ENCODE measurements at places on chromosomes 3 and 15. TPM values are rescaled to one million over a fixed set of nuclear protein-coding genes. Genes with fewer than 3 reads are reported as not detected.
A peak's percentile ranks its signal among the peaks of the same experiment; 100 is the strongest.

DNA sequence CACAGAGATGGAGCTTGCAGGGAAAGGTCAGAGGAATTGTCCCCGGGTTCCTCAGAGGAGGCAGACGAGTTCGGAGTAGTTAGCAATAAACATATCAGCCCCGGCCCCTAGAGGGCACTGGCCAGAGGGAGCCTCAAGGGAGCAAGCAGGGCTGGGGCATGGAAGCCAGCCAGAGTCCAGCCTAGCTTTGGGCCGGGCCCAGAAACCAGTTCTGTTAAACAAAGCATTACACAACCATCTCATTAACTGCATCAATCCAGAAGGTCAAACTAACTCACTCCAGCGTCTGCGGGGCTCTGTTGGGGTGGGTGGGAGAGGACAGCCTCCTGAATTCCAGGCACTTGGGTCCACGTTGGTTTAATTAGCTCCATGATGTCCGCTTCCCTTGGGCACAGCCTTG is 41.0 kb upstream of the IREB2 start:
- DNase-seq: no peak

Gene CDC25A
- total RNA-seq: 36.0 TPM

- no peak for DNase-seq
Measured at GRCh38 chr15:73930371-73930770, 4.1 kb downstream of the LOXL1 start.

GRCh38 chr15:63322541-63322940 is 45.1 kb downstream of the APH1B start:
- no peak for DNase-seq

DNA sequence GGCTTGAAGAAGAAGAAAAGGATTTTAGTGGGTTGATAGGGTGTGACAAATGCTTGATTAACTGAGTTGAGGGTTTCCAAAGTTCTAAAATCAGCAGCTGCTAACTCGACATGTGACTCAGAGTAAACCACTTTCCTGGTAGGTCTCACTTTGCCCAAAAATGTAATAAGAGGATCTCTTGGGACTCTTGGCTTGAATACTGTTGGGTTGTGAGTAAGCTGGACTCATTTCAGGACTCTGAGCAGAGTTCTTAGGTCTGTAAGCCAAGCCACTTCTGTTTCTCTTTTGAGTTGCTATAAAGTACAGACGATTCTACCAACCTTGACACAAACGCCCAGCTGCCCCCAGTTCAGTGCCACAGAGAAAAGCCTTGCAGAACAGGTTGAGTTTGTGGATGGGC is 241.1 kb downstream of the ZNF621 start:
- DNase-seq: no peak

GRCh38 chr3:17047894-17048293 is 163.1 kb downstream of the PLCL2 start:
- no peak for DNase-seq

DNA sequence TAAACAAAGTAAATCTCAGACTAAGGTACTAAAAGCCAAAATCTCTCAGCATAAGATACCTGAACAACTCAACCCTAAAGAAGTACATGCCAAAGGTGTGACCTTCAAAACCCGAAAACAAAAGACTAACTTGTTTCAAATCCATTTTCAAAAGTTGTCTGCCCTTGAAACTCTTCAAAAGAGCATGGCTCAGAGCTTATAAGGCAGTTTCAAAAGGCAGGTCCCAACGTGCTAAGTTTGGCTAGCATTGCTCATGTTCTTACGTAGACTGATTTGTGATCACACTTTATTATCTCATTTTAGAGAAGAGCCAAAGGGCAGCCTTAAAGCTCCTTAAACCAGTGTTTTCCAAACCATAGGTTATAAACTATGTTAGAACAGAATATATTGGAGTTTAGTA is 112.2 kb downstream of the FEZF2 start:
- no peak for DNase-seq

DNA sequence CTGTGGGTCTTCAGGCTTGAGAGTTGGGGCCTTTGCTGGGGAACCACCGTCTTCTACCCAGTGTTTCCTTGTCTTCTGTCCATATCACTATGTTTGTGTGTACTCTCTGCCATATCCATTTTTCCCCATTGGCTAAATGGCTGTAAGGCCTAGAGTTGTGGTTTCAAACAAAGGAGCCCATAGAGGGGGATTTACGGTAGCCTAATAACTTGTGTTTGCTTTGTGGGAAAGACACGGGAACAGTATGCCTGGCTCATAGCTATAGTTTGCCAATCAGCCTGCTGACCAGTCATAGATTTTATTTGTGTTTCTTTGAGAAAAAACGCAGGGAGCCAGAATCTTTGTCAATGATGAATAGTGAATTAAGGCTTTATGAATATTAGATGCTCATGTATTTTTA is 554.8 kb downstream of the NAALADL2 start:
- no peak for DNase-seq

DNA sequence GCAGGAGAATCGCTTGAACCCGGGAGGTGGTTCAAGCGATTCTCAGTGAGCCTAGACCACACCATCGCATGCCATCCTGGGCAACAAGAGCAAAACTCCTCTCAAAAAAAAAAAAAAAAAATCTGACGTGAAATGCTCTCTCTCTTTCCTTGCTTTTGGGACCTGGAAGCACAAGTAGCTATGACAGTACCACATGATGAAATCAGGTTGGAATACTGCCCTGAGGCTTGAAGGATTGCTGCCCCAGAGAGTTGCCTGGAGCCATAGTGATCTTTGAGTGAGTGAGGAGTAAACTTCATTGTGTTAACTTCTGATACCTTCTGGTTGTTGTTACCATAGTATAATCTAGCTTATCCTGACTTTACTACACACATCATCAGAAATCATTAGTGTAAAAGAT is 23.3 kb downstream of the AKAP13 start:
- peak; percentile 46 for DNase-seq

- DNase-seq: peak; percentile 9
Measured at GRCh38 chr3:55343486-55344357, 143.4 kb downstream of the WNT5A start.

Gene TNIK
- 0.16 TPM for total RNA-seq

GRCh38 chr3:102398176-102398575 is 36.6 kb upstream of the ZPLD1 start:
- DNase-seq: no peak

DNA sequence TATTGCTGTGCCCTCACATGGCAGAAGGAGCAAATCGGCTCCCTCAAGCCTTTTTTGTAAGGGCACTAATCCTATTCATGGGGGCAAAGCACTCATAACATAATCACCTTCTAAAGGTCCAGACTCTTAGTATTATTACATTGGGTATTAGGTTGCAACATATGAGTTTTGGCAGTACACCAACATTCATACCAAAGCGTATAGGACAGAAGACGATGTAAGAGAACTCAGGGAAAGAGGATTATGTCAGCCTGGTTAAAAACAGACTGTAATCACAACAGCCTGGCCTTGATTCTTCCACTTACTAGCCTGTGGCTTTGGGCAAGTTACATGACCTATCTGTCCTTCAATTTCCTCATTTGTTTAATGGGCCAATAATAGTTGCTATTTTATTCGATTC is 828.5 kb upstream of the NECTIN3 start:
- no peak for DNase-seq

DNA sequence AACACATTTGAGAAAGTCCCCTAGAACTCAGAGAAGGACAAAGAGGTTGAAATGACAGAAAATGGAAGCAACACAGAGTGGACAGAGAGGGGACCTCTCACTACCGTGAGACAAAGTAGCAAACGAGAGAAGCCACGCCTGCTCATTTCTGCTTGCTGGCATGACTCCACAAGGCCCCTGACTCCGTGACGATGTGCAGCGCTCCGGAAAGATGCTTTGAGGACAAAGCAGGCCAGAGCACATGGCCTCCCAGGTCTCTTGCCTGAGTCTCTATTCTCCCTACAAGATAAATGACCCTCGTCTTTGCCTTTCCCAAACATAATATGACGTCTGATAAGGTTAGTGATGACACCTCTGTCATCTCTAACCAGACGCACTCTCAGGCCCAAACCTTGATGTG is 63.8 kb upstream of the CTSH start:
- DNase-seq: no peak

- no peak for DNase-seq
Measured at GRCh38 chr3:165254812-165255211, 58.6 kb upstream of the SLITRK3 start.

Gene IMPG2
- total RNA-seq: 0.05 TPM

DNA sequence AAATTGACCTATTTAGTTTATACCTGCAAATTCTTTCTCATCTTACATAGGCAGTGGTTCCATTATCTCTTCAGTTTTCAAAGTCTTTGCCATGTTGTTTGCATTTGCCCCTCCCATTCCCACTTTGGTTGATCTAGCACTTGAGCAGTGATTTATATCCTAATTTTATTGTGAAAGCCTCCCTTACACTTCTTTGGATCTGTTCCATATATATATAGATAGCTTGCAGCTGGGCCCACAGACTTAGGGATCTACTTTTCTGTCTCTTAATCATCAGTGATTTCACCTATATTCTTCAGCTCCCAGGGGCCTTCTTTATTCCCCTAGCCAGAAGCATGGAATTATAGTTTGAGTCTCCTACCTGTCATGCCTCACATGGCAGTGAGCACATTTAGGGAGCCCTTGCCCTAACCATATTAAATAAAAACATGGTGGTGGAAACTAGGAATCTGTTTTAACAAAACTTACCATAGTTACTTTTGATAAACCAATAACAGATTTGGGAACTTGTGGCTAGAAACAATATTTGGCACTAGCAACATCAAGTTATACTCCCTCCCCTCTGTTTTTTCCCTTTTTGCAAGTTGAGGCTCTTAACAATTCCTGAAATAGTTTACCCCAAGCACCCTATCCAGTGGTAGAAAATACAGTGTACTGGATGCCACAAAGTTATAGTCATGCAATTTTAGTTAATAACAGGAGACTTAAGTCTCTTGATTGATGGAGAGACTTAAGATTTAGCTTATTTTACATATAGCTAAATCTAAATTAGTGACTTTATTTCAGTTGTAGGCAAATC is 41.7 kb downstream of the ARIH1 start:
- DNase-seq: no peak

DNA sequence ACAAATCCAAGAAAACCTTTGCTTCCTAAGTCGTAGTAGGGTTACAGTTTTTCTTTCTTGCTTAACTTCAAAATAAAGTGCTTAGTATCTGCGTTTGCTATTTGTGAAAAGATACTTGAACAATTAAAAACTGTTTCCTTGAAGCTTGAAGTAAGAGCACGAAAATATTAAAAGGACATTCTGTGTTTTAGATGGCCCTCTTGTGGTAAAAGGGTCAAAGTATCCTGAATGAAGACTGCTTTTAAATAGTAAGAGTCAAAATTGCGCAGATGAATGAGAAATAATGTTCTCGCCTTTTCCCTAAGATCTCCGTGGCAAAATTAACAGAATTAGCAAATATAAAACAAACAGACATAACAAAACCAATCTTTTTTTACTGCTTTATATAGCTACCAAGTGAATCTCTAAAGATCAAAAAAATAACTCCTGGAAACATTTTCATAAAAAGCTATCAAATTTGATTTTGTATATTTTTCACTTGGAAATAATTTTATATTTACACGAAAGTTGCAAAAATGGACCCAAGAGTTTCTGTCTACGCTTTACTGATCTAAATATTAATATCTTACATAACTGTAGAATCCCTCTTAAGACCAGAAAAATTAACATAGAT is 175.4 kb downstream of the MBNL1 start:
- DNase-seq: no peak

Gene GOLGA6B
- total RNA-seq: not detected

Gene ELL3
- 2.8 TPM for total RNA-seq

Gene ATP13A5
- total RNA-seq: not detected

DNA sequence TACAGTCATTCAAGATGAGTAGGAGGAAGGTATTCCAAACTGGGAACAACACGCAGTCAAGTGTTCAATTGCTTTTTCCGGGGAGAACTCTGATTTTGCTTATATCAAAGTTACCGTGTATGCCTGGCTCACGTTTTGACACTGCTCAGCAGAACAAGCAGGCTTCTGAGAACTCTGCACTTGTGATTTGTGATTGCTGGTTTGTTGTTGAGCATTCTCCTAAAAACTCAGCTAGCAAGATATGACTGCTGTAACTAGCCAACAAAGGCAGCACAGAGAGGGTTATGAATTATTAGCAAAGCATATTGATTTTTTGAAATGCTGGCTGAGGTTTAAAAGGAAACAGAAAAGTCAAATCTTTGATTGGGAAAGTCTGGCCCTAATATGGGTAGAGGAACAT is 151.7 kb downstream of the ZPLD1 start:
- no peak for DNase-seq

DNA sequence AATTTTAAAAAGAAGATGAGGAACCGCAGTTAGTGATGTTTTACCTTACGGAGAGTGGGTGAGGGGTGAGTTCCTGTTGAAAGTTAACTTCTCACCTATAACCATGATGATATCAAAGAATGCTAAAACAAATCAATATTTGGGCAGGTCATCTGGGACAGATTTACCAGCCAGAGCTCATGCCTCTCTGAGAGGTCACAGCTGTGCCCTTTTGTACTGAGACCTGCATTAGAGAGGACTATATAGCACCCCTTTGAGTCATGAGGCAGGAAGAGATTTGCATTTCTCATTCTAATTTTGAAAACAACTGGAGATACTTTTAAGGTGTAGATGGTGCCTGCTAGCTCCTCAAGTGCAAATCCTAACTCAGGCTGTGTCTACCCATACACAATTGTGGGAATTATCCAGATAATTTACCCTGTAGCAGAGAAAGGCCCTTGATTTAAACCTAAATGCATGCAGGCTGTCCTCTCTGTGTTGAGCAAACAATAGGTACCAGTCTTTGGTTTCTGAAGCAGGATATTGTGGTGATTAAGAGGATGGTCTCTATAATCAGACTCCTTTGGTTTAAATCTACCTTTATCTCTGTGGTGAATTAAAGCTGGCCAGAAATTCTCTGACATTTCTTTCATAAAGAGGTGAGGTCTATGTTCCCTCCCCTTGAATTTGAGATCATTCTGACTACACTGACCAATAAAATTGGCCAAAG is 5.8 kb upstream of the TM4SF4 start:
- DNase-seq: no peak

- no peak for DNase-seq
Measured at GRCh38 chr3:198092276-198092675, 132.3 kb downstream of the LMLN start.

Gene EPHB1
- total RNA-seq: not detected

- DNase-seq: no peak
Measured at GRCh38 chr3:22634433-22634832, 568.7 kb upstream of the UBE2E2 start.

DNA sequence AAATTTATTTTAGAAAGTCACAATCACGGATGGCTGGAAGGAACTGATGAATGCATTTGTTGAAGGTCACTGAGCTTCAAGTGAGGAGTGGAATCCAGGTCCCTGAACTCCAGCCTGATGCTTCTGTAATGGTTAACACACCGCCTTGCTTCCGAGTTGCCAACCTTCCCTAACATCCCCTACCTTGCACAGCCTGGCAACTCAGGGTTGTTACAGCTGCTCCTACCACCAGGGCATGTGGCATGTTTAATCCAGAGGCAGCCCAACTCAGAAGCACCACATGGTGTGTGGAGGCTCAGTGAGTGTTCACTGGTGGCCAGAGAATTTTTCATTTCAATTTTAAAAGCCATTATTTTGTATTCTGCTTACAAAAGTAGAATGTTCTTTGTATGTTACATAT is 4.9 kb downstream of the TM2D3 start:
- no peak for DNase-seq

- DNase-seq: no peak
Measured at GRCh38 chr3:15501126-15501525, 20.4 kb downstream of the COLQ start.

Gene POC1A
- 12.8 TPM for total RNA-seq

GRCh38 chr3:385151-385550 is 188.6 kb downstream of the CHL1 start:
- DNase-seq: no peak

Data from SJSA1 (cell line).